Hair follicular keratinocyte (primary cell): ENCODE measurements at places on chromosomes 6 and 20. TPM values are rescaled to one million over a fixed set of nuclear protein-coding genes. Genes with fewer than 3 reads are reported as not detected.

The CUTA gene
- total RNA-seq = 201 and 221 TPM in 2 replicates

The BPIFA1 gene
- total RNA-seq = not detected in 2 replicates

The LY6G6C gene
- 0.15 TPM in 1 of 2 replicates, not detected in the other for total RNA-seq

The PXDC1 gene
- 59.0 and 64.6 TPM in 2 replicates for total RNA-seq

The KCNK5 gene
- total RNA-seq = not detected in 2 replicates

The IRF4 gene
- not detected in 2 replicates for total RNA-seq

The KHDC1L gene
- total RNA-seq = not detected in 2 replicates

The CCN2 gene
- total RNA-seq = 12.7 and 13.5 TPM in 2 replicates

The SLC22A2 gene
- not detected in 2 replicates for total RNA-seq

The CD40 gene
- 7.4 and 10.9 TPM in 2 replicates for total RNA-seq

The AGER gene
- total RNA-seq = 1.3 and 1.8 TPM in 2 replicates

The ARMC12 gene
- 0.23 TPM in 1 of 2 replicates, not detected in the other for total RNA-seq

The CALHM5 gene
- 0.04 TPM in 1 of 2 replicates, not detected in the other for total RNA-seq

The CRISP3 gene
- not detected in 2 replicates for total RNA-seq

The PRICKLE4 gene
- total RNA-seq = 1.3 and 1.4 TPM in 2 replicates

The PCK1 gene
- total RNA-seq = not detected in 2 replicates

The ULBP3 gene
- 4.5 and 4.6 TPM in 2 replicates for total RNA-seq

The EEF1A2 gene
- total RNA-seq = not detected in 2 replicates

The SLC24A3 gene
- total RNA-seq = 0.08 and 0.55 TPM in 2 replicates

The NMBR gene
- 0.11 and 0.31 TPM in 2 replicates for total RNA-seq

The HLA-DRA gene
- not detected in 2 replicates for total RNA-seq

The ARHGAP40 gene
- total RNA-seq = 0.34 and 1.6 TPM in 2 replicates

The STX11 gene
- 0.15 and 0.16 TPM in 2 replicates for total RNA-seq

The HTR1E gene
- total RNA-seq = not detected in 2 replicates

The SYTL3 gene
- 0.70 and 1.4 TPM in 2 replicates for total RNA-seq

The OTOR gene
- not detected in 2 replicates for total RNA-seq

The SLC13A3 gene
- 7.9 and 9.2 TPM in 2 replicates for total RNA-seq
